ENCODE measurements at places on chromosomes 3 and 15.

- DNase-seq = no peak
These were observed 1.2 kb downstream of the TNFAIP8L3 start for GRCh38 chr15:51093488-51093838.

- DNase-seq = no peak
These were observed 62.1 kb downstream of the POMGNT2 start for GRCh38 chr3:43043793-43044192.

DNA sequence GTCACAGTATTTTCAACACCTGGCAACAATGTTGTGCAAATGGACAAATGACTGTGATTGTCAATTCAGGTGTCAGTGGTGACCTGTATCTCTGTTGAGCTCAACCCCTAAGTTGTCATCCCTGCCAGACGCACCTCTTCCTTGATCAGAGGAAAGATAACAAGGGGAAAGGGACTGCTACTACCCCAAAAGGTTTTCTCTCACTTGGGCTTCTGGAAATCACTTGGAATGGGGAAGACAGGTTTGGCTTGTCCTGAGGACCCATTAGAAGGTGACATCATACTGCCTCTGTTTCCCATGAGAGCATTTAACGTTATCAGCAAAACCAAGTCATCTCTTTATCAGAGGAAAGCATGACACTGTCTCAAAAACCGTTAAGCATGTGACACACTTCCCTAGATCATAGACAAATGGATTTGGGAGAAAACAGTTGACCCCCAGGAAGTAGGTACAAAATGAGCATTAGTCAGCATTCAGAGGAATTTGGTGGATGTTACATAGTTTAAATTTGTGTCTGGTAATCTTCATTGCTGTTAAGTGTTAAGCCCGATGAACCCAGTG, 769.5 kb downstream of the GRM7 start:
- no peak for DNase-seq

GRCh38 chr3:126965526-126966080, 17.3 kb upstream of the PLXNA1 start:
- DNase-seq = no peak

DNA sequence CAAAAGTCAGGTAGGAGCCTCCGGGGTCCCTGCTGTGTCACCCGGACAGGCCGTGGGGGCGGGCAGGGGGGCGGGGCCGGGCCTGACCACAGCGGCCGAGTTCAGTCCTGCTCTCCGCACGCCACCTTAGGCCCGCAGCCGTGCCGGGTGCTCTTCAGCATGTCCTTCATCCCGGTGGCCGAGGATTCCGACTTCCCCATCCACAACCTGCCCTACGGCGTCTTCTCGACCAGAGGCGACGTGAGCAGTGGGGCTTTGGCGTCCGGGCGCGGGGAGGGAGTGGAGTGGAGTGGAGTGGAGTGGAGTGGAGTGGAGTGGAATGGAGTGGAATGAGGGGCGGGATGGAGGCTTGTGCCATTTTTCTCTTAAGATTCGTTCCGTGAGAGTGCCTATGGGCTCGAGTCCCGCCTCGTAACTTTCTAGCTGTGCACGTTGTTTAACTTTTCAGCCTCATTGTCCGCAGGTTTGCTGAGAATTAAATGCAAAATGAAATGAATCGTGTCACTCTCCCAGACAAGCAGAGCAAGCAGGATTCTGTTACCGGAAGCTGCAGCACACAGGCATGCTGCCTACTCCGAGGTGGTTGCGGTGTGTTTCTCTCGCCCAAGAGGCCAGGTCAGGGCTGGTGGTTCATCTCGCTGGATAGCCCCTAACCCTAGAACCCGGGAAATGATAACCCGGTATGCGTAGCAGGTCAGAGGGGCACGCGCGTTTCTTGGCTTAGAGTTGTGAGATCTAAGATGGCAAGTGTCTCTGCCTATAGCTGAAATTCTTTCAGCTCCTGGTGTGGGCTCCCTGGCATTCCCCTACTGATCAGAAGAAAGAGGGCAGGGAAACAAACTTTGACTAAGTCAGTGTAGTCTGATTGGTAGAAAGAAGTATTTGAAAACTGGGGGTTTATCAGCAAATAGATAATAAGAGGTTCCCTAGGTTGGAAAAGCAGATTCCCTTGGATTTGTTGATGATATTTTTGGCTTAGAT, at the start of gene FAH:
FAH (plus strand) TSS at position 104 of the 981 bp plus-strand sequence; CDS start at position 160, 56 bp downstream.
- no peak for DNase-seq

DNA sequence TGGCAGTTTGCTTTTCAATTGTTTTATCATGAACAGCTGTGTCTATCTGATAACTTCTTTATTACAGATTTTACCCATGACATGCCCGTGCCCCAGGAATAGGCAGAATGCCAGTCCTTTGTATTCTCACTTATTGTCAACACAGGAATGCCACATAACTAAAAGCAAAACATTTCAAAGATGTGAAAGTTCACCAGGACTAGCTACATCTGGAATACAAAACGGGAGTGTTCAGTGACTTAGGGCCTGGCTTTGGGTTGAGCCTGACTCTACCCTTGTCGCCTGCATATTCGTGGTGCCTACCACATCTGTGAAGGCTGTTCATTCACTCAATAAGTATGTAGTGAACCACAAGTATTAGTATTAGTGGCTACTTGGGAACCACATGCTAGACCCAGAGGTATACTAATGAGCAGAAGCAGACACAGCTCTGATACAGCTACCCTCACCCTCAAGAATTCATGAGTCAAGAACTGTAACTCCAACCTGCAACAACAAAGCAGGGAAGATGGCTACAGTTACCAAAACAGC, 2.9 kb downstream of the TNFSF10 start:
- no peak for DNase-seq

DNA sequence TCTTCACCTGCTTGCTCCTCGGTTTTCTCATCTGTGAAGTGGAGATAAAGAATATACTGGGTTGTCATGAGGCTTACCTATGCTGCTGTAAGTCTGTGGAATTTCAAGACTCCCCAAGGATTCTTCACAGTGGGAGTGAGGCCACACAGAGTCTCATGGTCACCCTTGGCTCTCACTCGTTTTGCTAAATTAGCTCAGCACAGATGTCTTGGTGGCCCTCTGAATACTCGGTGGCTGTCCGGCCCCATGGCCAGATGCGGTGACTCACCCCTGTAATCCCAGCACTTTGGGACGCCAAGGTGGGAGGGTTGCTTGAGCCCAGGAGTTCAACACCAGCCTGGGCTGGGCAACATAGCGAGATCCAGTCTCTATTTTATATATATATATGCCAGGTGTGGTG, 5.0 kb upstream of the CHCHD6 start:
- DNase-seq = no peak

- DNase-seq = no peak
These were observed 156.3 kb downstream of the TIGIT start for GRCh38 chr3:114450008-114450596.

GRCh38 chr15:52714968-52715367, 35.8 kb upstream of the ATOSA start:
- no peak for DNase-seq

GRCh38 chr15:61186905-61187741, 42.0 kb downstream of the RORA start:
- no peak for DNase-seq

GRCh38 chr3:43448098-43448497, 161.8 kb downstream of the SNRK start:
- no peak for DNase-seq

- DNase-seq = no peak
These were observed 106.1 kb downstream of the MEGF11 start for GRCh38 chr15:66147440-66147839.

DNA sequence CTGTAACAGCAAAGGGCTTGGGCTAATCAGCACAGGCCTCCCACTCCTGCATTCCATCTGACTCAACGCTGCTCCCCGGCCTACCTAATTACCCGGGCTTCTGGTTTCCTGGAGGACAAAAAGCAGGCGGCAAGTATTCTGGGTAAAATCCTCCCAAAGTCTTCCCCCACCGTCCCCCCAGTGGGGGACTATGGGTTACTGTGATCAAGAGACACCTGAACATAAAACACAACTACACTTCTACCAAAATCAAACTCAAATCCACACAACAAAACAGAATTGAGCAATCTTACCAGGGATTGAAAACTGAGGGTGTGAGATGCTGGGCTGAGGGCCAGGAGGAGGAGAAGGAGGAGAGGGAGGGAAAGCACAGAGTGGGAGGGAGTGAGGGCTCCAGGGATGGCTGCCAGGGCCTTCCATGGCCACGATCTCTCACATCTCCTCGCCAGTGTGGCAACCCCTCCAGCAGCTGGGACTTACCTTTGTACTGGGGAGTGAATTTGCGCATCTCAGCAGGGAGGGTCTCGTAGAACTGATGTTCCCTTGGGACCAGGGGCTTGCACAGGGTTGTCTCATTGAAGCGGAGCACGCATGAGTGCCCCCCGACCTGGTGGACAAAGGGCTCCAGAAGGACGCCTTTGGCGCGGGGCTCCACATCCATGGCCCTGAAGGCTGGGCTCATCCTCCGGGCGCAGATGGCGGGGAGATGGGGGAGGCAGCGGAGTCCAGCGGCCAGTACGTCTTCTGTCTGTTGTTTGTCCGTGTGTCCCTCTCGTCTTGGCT, 9.1 kb upstream of the NCKIPSD start:
- no peak for DNase-seq
